ENCODE measurements at places on chromosomes 12 and 14.

DNA sequence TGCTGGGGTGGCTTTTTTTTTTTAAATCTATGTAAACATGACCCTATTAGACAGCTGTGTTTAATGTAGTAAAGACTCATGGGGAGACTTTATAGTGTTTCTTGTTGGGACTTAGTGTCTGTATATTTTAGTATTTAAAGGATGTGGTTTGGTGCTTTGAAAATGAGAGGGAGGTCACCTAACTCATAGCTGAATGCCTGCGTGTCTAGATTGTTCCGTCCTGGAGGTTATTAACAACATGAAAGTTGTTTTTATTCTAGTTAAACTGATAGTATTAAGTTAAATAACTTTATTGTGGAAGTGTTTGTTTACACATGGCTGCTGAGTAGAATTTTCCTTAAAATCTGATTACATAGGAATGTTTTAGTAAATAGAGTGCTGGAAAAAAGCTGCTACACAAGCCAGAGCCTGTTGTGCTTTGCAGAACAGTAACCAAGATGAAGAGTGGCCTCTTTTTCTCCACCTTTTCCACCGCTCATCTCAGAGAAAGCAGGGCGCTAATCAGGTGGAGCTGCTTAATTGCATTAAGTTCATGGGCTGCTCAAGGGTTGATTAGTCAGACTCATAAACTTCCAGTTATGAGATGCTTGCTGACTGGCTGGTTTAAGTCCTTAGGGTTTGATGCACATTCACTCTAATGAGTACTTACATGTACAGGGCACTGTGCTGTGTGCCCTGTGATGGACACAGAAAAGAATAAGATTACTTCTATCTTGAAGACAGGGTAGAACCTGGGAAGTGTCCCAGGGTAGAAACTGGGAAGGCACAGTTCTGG is 62.7 kb downstream of the FBXO34 start:
- DNase-seq = no peak

DNA sequence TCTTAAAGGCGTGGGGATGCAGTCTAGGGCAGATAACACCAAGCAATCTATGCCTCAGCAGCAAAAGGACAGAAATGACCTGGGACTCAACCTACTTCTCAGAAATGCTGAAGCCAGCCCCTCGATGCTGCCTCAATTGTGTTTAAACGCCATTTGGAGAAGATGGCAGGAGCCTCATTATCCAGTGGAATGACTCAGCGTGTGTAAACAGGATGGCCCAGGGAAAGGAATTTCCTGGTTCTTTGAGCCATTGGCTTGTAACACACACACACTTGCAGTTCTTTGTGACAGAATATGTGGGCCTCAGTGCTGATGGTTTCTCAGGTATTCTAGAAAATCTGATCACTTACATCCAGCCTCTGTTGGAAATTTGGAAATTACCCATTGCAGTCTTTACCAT is 154.3 kb downstream of the NTF3 start:
- DNase-seq = no peak

DNA sequence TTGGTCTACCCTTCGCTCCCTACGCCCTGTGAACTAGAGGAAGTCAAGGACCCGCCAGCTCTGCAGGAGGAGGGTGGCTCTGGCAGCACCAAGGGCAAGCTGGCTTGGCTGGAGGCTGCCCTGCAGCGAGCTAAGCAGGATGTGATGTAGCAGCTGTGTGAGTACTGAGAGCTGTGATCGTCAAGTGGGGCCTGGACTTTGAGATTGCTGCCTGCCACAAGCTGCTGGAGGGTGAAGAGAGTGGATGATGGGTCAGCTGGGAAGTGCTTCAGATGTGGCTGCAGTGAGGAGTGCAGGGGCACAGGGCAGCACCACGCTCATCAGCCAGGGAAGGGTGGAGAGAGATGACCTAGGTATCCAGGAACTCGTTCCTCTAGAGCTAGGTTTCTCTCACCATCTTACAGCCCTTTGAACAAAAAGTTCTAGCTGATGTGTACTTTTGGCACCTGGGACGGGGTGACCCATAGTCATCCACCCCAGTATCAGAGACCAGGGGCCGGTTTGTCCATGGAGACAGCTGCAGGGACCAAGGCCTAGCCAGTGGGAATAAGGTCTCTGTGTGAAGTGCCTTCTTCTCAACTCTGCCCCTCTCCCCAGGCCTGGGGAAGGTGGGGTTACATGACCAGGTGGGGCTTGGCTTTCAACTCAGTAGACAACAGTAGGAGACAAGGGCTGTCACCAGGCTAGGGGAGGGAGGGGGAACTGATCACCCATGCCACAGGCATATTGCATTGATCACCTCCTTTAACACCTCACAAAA is 3.2 kb downstream of the KRT86 start:
- DNase-seq = no peak

GRCh38 chr12:71452006-71452405 is 12.4 kb downstream of the LGR5 start:
- DNase-seq = no peak

GRCh38 chr14:91242635-91243034 is 1.9 kb downstream of the GPR68 start:
- no peak for DNase-seq

DNA sequence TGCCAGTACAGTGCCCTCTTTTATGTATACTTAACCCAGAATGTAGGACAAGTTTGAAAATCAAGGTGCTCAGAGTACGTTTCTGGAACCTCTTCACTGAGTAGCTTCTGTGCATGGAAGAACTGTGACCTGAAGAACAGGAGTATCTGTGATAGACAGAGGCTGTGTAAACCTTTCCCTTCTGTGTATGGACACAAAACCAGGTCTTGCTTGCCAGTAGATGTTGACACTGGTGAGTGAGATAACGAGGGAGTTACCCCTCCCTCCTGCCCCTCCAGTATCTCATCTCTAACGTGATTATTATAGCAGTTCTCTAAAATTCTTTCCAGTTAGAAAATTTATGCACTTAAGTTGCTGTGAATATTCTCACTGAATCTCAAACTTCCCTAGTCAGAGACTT is 170.8 kb downstream of the RPL10L start:
- DNase-seq = no peak

DNA sequence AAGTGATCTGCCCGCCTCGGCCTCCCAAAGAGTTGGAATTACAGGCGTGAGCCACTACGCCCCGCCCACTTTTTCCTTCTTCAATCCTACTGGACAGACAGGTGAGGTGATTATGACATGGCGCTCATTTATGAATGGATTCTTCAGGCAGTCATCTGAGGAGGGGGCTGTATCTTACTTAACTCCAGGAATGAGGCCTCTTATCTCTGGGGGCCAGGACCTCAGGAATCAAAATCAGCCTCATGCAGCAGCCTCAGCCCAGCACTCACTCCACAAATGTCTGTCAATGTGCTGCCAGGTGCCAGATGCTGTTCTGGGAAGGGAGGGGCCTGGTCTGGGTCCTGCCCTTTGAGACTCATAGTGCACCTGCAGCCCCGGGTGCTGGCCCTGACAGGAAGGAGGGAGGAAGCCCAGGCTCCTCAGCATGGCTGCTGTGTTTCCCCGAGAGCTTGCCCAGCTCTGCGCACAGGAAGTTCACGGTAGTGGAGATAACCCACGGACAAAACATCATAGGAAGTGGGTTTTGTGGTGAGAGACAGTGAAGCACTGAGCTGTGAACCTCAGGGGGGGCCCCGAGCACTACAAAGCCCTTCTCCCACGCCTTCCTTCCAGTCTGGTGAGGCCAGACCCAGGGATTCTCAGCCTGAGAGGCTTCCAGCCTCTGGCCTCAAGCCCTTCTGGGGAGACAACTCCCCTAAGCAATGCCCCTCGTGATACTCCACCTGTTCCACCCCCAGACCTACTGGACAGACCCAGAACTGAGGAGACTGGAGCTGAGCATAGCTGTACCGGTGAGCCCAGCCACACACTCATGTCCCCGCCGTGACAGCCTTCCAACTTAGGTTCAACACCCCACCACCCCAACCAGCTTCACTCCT is 22.3 kb downstream of the GALNT6 start:
- DNase-seq = peak; percentile 41

DNA sequence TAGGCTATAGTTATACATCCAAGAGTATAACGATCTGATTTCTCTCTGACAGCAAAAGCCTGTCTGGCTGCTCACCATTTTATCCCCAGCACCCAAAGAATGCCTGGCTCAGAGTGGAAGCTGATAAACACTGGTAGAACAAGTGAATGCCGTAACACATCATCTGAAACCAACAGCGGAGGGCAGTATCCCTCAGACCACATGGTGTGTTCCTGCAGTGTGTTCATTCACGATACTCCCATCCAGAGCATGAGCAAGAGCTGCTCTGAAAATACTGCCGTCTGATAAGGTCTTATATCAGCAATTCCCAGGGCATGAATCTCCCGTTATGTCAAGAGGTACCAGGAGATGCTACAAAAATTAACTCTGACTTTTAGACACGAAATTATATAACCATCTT is 95.9 kb downstream of the TTC7B start:
- no peak for DNase-seq

DNA sequence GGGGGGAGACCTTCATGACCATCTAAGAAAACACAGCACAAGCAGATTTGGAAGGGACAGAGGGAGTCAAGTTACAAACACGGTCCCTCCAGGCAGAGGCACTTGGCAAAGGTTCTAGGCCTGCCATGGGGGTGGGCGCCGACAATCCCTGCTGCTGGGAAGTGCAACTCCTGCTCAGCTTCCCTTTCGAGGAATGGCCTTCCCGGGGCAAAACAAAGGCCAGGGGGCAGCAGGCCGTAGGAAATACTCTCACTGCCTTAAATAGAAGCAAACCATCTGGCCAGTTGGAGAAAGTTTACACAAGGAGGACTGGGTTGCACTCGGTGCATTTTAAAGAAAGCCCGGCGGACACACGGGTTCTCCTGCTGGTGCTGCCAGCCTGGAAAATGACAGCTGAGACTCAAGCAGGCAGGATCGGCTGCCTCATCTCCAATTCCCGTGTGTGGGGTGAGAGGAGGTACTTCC is 65.8 kb downstream of the ITPK1 start:
- no peak for DNase-seq

DNA sequence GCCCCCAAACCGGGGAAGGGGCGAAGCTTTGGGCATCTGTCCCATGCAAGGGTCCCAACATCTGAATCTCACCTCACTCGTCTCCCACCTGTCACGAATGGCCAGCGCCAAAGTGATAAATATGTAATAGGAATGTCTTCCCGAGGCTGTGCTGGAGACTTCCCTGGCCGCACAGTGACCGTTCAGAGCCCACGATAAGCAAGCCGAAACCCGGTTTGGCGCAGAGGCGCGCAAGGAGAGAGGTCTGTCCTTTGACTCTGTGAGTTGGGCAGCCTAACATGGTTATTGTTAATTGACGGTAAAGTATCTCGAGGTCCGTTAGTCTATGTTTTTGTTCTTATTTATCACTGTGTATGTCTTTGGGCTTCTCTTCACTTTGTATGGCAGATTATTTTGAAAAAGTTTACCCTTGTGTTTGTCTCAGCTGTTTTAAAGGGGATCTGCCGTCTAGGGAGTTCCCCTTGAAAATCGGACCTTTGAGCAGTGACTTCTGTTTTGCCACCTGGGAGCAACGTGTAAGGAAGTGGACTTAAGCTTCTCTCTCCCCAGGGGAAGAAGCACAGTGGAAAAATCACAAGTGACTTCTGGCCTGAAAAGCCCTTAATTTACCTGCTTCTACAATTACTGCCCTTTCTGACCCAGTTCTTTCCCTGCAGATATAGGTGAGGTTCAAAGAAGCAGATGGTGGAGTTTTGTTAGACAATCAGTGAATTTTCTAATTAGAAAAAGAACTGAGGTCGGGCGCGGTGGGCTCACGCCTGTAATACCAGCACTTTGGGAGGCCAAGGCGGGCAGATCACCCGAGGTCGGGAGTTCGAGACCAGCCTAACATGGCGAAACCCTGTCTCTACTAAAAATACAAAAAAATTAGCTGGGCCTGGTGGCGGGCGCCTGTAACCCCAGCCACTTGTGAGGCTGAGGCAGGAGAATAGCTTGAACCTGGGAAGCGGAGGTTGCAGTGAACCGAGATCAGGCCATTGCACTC is 1.1 kb upstream of the TM9SF1 start:
- no peak for DNase-seq

DNA sequence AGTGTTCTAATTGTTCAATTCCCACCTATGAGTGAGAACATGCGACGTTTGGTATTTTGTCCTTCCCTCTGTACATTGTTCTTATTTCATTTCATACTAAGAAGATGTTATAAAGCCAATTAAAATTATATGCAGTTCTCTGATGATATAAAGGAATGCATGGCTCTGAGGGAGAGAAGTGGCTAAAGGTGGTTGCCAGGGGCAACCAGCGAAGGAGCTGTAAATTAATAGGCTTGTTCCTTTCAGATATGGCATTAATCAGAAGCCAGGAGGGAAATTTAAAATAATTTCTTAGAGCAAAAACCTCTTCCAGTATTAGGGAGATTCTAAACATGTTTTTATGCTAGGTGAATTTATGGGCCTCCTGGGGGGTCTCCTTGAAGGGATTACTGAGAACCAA is 227.8 kb downstream of the TMEM117 start:
- DNase-seq = no peak

DNA sequence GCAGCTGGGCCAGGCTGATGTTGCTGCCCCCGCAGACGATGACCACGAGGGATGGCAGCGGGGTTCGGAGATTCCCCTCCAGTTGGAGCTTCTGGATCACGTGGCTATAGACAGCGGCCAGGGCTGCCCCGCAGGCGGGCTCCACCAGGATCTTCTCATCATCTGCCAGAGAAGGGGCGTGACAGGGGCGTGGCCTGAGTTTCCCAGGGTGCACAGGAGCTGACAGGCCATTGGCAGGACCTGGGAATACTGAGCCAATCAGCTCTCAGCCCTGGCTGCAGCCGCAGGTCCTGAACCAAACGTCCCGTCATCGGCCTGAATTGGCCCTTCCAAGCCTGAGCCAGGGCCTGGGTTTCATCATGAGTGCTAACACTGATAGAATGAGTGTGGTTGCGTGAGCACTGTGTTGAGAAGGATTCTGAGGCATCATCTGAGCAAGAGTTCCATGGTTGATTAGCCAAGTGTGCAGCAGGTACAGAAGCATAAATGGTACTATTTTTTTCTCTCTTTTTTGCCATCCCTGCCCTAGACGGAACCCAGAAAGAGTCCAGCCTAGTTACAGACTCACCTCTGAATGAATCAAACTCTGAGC is 10.6 kb downstream of the SDS start:
- no peak for DNase-seq

DNA sequence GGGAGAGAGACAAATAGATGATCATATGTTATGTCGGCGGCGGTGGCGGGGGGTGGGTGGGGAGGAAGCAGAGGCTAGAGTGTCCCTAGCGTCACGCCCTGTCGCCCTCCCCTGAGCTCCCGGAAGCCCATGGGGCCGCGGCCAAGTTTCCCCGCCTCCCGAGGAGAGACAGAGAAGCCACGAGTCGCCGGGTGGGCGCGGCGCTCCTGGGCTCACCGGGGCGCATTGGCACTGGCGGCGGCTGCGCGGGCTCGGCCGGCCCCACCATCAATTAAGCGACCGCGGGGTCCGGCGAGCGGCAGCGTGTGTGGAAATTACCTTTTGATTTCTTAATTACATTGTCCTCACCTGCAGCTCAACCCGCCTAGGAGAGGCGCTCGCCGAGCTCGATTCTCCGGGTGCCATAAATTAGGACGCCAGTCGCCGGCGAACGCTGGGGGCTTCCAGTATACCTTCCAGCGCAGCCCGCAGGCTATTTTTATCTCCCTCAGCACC is 119.9 kb upstream of the LHX5 start:
- DNase-seq = no peak

- no peak for DNase-seq
Measured at GRCh38 chr14:74804219-74804825, 41.2 kb downstream of the YLPM1 start.
